ENCODE measurements at places on chromosomes 3 and 15.

DNA sequence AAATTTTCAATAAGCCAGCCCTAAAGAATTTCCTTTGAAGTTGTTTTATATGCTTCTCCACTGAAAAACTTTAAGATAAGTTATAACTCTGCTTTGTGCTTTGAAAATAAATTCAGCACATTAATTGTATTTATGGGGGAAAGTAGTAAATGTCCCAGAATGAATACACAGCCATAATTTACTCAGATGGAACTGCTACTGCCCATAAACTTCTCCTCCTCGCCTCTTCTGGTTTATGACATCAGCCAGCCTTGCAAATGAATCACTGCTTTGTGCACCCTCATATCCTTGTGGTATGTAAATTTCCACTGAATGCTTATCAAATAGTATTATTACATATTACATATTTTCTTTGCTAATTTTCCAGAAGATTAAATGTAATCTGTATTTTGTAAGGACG, 302.0 kb downstream of the DIPK2A start:
- no peak for DNase-seq

DNA sequence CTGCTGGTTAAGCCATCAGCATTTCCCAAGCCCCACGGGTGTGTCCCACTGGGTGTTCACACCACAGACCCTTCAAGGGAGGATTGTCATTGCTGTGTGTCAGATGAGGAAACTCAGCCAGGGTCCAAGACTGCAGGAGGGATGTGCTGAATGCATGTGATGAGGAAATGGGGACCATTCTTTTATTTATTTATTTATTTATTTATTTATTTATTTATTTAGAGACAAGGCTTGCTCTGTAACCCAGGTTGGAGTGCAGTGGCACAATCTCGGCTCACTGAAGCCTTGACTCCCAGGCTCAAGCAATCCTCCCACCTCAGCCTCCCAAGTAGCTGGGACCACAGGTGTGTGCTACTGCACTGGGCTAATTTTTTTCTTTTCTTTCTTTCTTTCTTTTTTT, 20.8 kb downstream of the PIF1 start:
- DNase-seq: no peak

- DNase-seq: no peak
Measured at GRCh38 chr15:101647251-101647650, 4.9 kb downstream of the TM2D3 start.

DNA sequence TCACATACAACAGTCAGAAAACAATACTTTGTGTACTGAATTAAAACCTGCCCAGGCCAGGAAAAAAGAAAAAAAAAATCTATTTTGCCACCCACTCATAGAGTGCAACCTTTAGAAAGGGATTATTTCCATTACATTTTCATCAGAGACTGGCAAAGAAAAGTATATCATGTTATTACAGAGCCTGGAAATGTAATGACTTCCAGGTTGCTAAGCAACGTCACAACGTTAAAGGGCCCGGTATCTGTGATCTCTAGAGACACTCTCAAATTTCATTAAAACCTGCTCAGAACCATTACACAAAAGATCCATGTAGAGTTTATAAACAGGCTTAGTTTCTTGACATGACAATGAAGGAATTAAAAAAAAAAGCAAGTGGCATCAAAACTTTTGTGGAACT, 170.5 kb downstream of the CTNNB1 start:
- DNase-seq: peak; percentile 51

DNA sequence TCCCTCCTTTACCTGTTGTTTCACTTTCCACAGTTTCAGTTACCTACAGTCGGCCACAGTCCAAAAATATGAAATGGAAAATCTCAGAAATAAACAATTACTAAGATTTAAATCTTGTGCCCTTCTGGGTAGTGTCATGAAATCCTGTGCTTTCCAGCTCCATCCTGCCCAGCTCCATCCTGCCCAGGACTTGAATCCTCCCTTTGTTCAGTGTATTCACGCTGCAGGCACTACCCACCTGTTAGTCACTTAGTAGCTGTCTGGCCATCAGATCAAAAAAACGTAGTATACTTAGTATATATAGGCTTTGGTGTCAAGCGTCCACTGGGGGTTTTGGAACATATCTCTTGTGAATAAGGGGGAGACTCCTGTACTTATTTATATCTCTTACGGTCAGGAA, 329.0 kb upstream of the SEMA6D start:
- DNase-seq: no peak

GRCh38 chr15:83092309-83092976, 15.0 kb upstream of the TM6SF1 start:
- no peak for DNase-seq

- DNase-seq: no peak
Measured at GRCh38 chr15:43052860-43053259, 53.0 kb downstream of the UBR1 start.

DNA sequence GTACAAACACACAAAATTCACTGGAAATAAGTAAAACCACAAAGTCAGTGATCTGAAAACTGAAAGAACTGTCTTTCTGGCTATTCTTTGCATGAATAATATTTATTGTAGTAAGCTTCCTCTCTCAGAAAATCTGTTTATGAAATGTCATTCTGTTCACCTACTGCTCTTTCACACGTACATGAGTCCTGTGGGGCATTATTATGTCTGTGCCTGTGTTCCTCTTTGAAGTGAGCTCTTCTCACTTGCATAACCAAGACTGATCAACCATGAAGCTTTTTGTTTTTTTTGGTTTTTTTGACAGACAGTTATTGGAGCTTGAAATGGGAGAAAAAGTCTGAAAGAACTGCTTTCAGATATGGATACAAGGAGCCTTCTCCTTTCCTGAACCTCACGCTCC, 195.8 kb downstream of the PLCH1 start:
- DNase-seq: no peak

DNA sequence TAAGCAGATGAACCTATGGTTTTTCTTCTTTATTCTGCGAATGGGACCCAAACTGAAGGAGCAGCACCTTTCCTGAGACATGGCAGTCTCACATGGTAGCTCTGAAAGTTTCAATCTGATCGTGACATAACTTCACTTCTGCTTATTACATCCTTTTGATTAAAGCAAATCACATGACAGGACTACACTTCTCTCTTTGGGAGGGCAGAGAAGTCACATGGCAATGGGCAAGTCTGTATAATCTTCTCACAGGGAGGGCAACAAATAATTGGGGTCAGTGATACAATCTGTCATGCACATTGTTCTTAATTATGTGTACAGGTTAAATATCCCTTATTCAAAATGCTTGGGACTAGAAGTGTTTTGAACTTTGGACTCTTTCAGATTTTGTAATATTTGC, 21.6 kb downstream of the NCBP2 start:
- peak; percentile 77 for DNase-seq
